Spinal cord (tissue), 10 donors: ENCODE measurements at places on chromosomes 1 and 21.

- H3K27me3 ChIP-seq, result no peaks in the 10 kb centered on the region
- no peak overlapping the region for H3K4me3 ChIP-seq
- peaks cover 16% of the 10 kb centered on the region for H3K4me1 ChIP-seq
- DNase-seq, result no peak
- H3K27ac ChIP-seq, result no peak overlapping the region
These were observed 44.7 kb downstream of the ENAH start for GRCh38 chr1:225608014-225608796.

- H3K27ac ChIP-seq, result no peak overlapping the region
- DNase-seq, result no peak
- peaks cover 22% of the 10 kb centered on the region for H3K36me3 ChIP-seq
- no peaks in the 10 kb centered on the region for H3K27me3 ChIP-seq
- peaks cover 6% of the 10 kb centered on the region for H3K4me1 ChIP-seq
These were observed 2.8 kb upstream of the NUP210L start for GRCh38 chr1:154157520-154158306.

DNA sequence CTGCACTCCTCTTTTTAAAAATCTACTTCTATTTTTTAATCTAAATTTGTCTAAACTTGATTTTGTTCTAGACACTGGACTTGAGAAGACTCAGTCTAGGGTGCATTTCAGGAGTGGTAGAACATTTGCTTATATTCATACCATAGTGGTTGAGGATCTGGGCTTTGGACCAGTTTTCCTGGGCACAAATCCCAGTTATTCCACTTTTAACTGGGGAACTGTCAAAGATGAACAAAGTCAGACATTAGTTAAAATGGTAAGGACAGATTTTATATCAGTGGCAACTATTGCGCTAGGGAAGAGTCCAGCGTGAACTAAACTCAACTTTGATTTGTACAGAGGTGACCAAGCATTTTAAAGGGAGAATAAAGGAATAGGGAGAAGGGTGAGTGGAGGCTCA, 102.4 kb downstream of the FMN2 start:
- H3K27me3 ChIP-seq, result no peaks in the 10 kb centered on the region
- no peak overlapping the region for H3K4me3 ChIP-seq
- no peaks in the 10 kb centered on the region for H3K4me1 ChIP-seq
- H3K27ac ChIP-seq, result no peak overlapping the region
- no peaks in the 10 kb centered on the region for H3K36me3 ChIP-seq

GRCh38 chr1:112317140-112317539, 78.9 kb upstream of the CTTNBP2NL start:
- no peak overlapping the region for H3K27ac ChIP-seq
- H3K36me3 ChIP-seq, result no peaks in the 10 kb centered on the region
- H3K4me1 ChIP-seq, result peaks cover 11% of the 10 kb centered on the region
- H3K27me3 ChIP-seq, result no peaks in the 10 kb centered on the region
- no peak for DNase-seq
- no peak overlapping the region for H3K4me3 ChIP-seq

- peak; percentile 78 for DNase-seq
- no peaks in the 10 kb centered on the region for H3K27me3 ChIP-seq
- peaks cover 7% of the 10 kb centered on the region for H3K4me1 ChIP-seq
These were observed 773 bp upstream of the DDX59 start for GRCh38 chr1:200670242-200671118.
